ENCODE measurements at places on chromosomes 1 and 21.

DNA sequence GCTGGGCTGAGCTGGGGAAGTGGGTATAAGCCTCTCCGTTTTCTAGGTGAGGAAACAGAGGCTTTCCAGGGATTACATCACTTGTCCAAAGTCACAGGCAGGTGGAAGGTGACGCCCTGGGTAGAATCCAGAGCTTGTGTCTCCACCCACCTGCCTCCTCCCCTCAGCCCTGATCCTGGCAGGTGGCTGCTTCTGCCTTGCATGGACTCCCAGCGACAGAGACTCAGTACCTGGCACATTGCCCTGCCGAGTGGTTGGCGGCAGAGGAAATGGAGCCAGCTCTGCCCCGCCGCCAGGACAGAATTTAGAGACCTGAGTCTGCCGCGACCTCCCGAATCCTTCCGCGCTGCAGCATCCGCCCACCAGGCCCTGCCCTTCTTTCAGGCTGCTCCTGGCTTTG, 2.1 kb downstream of the PLA2G2E start:
- DNase-seq = no peak

DNA sequence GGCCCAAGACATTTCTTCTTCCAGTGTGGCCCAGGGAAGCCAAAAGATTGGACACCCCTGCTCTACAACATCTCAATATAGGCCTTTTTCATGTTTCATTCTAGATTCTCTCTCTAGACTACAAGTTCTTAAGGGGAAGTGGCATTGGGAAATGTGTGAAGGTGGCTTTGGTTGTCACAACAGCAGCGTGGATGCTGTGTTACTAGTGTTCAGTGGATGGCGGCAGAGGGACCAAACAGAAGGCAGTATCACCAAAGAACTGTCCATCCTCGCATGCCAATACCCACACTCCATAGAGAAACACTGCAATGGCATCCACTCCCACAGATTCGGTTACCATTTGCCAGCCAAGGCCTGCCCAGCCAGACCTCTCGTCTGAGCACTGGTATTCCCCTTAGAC, 24.3 kb upstream of the IFNAR2 start:
- no peak for DNase-seq

DNA sequence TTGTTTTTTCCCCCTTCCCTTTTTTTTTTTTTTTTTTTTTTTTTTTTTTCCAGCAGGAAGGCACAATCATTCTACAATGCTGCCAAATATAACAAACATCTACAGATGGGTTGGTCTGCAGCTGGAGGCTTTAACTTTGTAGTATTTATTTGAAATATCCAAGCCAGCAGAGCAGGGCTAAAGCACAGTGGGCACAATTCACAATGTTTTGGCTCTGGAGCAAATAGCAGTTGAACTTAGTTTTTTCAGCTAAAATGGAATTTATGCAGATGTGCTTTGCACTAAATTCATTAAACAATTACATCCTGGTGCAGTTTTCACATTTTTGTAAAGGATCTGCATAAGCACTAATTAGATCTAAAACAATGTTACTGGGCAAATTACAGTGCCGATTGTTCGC, 39.8 kb upstream of the ZBTB18 start:
- DNase-seq = no peak

DNA sequence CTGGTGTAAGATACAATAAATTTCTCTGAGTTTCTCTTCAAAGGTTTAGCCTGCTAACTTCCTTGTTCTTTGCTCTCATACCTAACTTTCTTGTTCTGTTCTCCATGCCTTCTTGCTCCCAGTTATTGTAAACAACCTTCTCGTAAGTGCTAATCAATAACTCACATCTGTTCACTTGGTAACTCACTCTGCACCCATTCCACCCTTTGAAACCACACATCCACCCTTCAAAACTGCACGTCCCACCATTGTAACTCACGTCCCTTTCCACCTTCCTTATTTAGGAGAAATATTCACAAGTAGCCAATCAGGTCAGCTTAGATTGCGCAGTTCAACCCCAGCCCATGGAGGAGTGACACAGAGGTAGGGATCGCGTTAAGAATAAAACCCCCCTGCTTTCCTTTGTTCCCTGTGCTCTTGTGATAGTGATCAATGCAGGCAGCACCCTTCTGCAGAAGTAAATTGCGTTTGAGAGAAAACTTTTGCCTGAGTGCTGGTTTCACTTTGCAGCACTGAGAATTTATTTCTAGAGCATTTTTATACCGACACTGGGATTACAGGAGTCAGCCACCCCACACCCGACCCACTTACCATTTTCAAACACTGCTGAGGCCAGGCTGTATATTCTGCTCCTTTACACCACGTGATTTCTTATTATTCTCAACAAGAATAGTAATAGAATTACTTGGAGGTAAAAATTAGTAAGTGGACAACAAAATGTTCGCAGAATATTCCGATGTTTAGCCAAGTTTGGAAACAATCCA, 789.2 kb upstream of the RGS18 start:
- DNase-seq = no peak

DNA sequence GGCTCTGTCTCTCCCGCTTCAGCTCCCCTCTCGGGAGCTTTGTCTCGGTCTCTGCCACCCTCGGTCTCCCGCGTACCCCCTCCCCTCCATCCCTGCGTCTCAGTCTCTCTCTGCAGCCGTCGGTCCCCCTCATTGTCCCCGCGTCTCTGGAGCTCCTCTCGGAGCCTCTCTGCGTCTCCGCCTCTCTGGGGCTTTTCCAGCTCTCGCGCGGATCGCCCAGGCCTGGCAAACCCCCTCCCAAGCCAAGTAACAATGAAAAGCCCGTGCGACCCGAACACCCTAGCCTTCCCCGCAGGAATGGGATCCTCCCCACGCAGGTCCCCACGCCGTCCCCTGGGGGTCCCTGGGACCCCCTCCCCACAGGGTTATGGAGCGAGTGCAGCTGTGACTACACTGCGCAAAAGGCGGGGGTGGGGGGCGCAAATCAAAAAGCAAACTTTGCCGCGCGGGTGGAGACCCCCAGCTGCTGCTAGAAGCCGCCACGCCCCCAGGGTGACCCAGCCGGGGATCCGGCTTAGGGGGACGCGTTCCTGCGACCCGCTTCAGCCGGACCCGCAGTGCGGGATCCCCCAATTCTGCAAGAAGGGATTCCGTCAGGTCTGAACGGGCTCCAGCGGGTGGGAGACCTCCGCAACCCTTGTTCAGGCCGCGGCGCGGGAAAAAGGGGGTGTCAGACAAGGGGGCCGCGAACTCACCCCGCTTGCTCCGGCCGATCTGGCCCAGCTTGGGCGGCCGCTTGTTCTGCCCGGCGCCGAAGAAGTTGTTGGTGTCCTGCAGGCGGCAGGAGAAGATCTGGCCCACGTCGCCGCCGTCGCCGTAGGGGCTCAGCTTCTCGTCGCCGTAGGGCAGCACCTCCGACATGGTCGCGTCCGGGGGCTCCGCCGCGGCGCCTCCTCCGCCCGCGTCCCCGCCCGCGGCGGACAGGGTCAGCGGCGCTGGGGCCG, 1.2 kb downstream of the CAMK2N1 start:
- DNase-seq = no peak

DNA sequence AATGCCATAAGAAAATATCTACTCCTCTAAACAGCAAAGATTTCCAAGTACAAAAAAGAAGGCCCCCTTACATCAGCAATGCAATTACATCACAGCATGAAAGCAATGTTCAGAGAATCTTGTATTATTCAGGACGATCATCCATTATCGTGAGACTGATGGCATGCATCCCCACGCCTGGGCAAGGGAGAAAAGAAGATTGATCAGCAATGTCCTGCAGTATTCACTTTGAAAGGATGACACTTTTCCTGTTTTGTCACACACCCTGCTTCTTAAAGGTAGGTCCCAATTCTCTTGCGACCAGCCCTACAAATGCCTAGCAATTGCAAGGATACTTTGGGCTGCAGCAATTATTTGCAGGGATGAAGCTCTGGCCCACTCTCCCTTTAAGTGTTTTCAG, 108.7 kb downstream of the TOMM20 start:
- no peak for DNase-seq

DNA sequence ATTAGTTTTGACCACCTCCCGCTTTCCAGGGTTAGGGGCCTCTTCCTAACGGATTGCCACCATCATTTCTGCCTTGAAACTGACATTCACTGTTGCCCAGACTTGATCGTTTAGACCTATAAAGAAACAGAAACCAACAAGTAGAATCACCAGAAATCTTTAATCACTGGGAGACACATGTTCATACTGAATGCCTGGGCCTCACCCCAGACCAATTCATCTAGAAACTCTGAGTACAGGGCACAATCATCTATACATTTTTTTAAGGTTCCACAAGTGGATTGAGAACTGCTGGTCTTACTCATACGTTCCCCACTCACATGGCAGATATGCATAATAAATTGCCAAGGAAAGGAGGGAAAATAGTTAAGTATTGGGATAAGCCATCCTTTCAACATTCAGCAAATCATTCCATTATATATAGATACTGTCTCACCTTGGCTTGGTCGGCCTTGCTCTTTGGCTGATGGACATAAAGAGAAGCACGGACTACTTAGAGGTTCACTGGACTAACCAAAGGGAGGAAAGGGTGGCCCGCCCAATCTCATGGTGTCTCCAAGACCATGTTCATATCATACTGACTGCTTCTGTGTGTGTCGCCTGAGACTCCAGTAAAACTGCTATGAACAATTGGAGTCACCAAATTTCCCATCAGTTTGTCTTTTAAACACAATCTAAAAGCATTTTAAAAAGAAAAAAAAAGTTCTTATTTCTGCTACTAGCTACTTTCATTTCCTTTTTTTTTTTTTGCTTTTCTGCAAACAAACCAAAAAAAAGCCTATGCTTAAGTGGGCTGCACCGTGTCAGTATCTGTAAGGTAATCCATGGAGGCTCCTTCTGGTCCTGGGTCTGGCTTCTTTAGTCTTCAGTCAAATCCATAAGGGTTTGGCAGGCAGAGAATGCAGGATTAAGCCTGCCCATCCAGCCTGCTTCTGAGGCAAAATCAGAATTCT, 9.4 kb upstream of the TARBP1 start:
- DNase-seq = no peak

DNA sequence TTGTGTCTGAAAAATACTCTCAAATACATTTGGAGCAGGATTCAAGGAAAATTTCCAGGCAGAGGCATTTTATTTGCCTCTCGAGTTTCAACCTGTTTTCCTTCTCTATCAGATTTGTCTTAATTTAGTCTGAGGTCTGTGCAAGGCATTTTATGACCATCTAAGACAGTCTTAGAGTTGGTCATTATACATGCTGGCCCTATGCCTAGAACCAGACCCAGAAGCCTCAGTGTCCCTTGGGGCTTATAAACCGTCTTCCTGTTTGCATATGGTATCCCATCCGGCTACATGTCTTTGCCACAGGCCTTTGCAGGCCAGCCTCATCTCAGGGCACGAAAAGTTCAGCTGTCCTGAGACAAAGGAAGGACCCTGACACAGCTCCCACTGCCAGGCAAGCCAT, 346.1 kb downstream of the SIPA1L2 start:
- DNase-seq = no peak

DNA sequence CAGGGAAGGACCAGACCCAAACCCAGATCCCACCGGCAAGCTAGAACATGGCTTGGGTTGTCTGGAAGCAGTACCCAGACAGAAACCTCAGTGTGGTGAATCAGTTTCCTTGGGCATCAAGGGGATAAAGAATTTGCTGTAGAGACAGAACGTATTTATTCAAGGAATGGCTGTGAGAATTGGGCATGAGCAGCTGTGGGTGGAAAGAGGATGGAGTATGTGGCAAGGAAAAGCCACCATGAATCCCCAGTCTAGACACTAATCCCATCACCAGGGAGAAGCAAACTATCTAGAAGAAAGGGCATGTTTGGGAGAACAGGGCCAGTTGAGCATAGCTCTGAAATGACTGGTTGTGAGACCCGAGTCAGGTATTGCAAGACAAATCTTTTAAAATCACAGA, 109.2 kb downstream of the TOMM20 start:
- no peak for DNase-seq

DNA sequence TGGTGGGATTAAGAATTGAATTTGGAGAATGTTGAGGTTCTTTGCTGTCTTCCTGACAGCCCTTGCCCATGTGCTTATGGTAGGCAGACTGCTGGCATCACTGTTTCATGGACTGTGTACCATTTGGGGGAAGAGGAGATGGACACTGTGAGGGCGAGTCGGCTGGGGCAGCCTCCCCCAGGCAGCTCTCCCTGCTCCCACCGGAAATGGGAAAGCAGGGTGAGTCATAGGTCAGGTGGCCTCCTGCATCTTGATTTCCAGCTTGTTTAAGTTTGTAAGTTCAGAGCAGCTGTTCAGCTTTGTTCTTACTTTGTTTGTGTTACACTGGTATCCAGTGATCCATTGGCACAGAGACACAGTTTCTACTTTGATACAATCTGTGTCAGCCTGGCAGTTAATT, 87.2 kb upstream of the CNIH3 start:
- no peak for DNase-seq

DNA sequence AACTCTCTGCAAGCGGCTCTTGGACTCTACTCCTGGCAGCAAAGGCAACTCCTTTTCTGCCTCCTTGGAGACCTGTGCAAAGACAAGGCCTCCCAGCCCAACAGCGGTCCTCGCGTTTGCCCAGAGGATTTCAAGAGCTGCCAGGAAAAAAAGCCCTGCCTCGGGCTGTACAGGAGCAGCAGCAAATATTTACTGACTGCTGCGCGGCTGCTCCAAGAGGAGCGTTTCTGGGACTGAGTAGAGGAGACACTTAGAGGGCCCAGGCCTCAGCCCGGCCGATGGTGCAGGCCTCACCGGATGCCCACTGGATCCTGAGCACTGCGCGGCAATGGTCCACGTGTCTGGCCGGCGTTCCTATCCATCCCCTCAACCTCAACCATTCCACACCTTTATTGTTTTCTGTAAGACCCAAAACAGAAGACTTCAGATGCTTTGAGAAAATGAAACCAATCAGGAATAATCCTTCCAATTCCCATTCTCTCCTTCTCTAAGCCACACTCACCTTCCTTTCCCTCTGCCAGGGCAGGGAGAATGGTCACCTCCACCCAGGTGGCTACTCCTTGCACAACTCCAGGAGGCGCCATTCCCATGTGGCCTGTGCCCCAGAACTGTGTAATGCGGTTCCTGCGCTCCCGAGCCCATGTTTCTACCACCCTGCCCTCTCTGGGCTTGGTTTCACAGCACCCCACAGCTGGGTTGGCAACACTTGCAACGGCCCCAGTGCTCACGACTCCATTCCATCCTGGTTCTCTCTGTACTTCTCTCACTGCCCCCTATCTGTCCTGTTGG, 215.8 kb downstream of the TRABD2B start:
- no peak for DNase-seq

DNA sequence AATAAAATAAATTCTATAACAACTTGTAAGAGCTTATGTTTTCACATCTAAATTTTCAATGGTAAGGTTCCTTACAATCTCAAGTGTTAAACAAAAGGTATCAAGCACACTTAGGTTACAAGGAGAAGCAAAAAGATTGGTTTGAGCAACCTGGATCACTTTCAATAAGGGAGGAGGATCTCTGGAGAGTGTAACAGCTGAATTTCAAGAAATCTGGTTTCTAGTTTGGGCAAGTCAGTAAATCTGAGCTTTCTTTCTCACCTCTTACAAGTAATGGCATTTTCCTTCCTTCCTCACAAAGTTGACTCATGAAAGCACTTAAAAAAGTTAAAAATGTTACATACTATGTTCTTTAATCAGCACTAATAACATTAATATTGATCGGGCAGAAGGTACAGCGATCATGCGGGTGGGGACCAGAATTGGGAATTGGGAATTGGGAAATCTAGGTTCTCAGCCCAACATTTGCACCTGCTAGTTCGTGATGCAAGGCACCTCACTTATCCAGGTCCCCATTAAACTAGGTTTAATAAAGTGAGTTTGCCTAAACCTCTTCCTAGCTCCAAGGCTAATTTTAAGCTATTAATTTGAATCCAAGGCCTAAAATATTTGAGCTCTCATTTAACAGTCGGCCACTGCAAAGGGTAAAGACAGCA, 3.1 kb downstream of the NUCKS1 start:
- DNase-seq = no peak

GRCh38 chr1:172704001-172704400, 45.1 kb downstream of the FASLG start:
- no peak for DNase-seq

- peak; percentile 54 for DNase-seq
Observed at GRCh38 chr1:39799770-39800470, 11.3 kb upstream of the BMP8B start.
